Breast epithelium (tissue), 4 donors: ENCODE measurements at places on chromosomes 13 and 19. TPM values are rescaled to one million over a fixed set of nuclear protein-coding genes. Genes with fewer than 3 reads are reported as not detected.

Gene CNFN
- 3.0 TPM for total RNA-seq

Gene TNNI3
- not detected for total RNA-seq

Gene SCAF1
- 9.8 TPM for total RNA-seq

GRCh38 chr19:58529405-58529804, 9.8 kb upstream of the ZBTB45 start:
- no peak for DNase-seq

- no peak for DNase-seq
Observed at GRCh38 chr19:32924200-32924599, 47.6 kb downstream of the CEP89 start.

DNA sequence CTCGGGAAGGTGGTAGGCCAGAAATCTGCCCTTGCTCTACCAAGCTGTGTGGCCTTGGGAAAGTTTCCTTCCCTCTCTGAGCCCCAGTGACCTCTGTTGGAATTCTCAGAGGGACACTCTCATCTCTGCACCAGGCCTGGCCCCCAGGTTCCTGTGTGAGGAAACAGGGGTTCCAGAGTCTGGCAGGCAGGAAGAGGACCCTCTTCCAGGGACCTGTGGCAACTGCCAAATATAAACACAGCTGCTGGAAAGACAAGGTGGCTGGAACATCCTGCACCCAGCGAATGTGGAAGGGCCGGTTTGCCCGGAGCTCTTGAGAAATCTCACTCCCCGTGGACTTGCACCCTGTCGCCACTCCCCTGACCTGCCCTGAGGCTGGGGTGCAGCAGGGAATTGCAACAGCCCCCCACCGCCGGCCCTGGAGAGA, 52.8 kb downstream of the GADD45B start:
- peak; percentile 88 for DNase-seq

DNA sequence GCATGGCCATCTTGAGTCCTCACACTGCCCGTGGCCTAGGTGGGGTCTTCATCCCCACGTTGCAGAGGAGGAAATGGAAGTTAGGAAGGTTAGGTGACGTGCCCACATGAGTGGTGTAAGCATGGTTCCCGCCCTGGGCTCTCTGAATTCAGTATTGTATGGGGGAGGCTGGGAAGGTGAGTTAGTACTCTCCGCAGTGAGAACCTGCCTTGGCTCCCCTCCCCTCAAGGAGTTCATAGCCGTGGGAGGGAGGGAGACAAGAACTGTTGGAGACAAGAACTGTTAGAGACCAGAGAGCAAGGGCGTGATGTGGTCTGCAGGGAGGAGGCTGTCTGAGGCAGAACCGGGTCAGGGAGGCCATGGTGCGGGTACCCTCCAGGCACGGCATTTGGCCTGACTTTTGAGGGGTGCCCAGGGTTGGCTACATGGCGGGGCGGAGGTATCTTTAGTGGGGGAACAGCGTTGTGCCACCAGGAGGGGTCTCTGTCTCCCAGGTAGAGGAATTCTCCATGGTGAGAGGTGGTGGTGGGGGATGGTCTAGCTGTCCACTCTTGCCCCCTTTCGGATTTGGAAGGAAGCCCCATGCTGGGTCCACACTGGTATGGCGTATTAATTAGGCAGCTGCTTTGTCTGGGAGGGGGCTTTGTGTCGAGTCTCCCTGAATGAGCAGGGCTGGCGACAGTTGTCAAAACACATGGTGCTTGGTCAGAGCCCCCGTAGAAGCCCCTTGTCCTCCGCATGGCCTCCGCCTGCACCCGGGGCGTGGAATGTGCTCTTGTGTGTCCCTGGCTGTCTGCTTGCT, 45.8 kb downstream of the CAPN12 start:
- DNase-seq: no peak

DNA sequence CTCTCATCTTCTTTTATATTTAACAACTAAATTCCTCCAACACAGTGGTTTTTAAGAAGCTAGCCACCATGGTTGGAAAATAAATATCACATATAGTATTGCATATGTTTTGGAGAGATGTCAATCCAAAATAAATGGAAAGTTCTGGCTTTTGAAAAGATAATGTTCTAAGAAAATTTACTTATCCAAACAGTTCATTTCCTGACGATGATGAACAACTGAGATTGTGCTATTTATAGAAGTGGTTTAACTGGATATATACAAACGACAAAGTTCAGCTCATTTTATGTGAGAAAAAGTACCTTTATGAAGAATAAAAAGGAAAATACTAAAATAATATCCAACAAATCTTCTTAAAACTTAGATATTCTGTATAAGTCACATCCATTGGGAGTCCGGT, 174.7 kb downstream of the MZT1 start:
- no peak for DNase-seq

GRCh38 chr13:63628310-63628709, 2212.7 kb upstream of the PCDH20 start:
- no peak for DNase-seq

- no peak for DNase-seq
Observed at GRCh38 chr19:17088552-17088951, 13.0 kb downstream of the MYO9B start.

GRCh38 chr19:45643927-45644771, 5.0 kb upstream of the EML2 start:
- no peak for DNase-seq
